ENCODE measurements at places on chromosomes 12 and 14. TPM values are rescaled to one million over a fixed set of nuclear protein-coding genes. Genes with fewer than 3 reads are reported as not detected.

Gene SLC17A8
- total RNA-seq, result not detected

Gene KSR2
- not detected for total RNA-seq

Gene GPR65
- total RNA-seq, result 16.1 TPM

Gene CMKLR1
- 107 TPM for total RNA-seq

Gene ABCC9
- 11.4 TPM for total RNA-seq

DNA sequence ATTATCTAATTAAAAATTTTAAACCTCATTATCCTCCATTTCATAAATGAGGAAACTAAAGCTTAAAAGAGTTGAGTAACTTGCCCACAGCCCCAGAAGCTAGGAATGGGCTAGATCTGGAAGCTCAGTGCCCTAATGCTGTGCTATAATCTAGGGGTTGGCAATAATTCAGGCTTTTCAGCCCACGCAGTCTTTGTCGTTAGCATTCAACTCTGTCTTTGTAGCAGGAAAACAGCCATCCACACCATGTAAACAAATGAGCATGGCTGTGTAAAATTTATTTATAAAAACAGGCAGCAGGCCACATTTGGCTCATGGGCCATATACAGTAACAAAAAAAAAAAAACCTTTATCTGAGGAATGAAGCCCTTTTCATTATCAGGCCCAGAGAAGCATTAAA is 92.4 kb upstream of the OVCH1 start:
- DNase-seq, result no peak
